Tibial nerve (tissue), 4 donors: ENCODE measurements at places on chromosomes 16 and 17.

DNA sequence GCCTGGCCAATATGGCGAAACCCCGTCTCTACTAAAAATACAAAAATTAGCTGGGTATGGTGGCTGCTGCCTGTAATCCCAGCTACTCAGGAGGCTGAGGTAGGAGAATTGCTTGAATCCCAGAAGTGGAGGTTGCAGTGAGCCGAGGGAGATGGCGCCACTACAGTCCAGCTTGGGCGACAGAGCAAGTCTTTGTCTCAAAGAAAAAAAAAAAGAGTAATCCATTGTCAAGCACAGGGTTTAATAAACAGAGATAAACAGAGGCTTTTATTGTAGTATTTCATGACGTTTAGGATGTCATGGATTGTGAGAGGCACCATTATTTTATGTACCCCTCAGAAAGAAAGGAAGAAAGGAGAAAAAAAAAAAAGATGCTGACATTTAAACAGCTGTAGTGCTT, 75.2 kb upstream of the RNU2-1 start:
- peak; percentile 3 for DNase-seq

GRCh38 chr16:85819245-85819644, 19.8 kb downstream of the COX4I1 start:
- DNase-seq, result peak; percentile 91

GRCh38 chr17:2710803-2711607, 559 bp downstream of the CLUH start:
- no peak for DNase-seq

- DNase-seq, result no peak
Observed at GRCh38 chr16:24146518-24146917, 109.6 kb upstream of the CACNG3 start.
